SIG-M5 (cell line): ENCODE measurements at places on chromosomes 2 and 18.
A peak's percentile ranks its signal among the peaks of the same experiment; 100 is the strongest.

- no peak for DNase-seq
These were observed 57.2 kb downstream of the LIPG start for GRCh38 chr18:49618742-49619681.

DNA sequence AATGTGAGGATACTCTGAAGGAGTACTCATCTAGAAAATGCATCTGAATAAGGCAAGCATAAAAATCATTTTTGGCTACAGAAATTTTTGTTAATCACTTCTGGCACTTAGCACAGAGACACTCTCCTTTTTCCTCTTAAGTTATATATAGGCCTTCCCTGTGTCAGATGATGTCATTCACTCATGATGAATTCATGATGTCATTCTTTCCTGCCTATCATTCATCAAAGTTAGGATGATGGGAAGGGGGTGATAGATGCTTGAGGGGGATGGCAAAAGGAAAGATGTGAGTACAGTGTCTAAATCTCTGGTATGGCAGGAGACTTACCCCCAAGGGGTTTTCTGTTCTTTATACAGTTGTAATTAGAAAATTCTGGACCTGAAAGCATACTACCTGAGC is 42.0 kb downstream of the MAP3K20 start:
- no peak for DNase-seq

DNA sequence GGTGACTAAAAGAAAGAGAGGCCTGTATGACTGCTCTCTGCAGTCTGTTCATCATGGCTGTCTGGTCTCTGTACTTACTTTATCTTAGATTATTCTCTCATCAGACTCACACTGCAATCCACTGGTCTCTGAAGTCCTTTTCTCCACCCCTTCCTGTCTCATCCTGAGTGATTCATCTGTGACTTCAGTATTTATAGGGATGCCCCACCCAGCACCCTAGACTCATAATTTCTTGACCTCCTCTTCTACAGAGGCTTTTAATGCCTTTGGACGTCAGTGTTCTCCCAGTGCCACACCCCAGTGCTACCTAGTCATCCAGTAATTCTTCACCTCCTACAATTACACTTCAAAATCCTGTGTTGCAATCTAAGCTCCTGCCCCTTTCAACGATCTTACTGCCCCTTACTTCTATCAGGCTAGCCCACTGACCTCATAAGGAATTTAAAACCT is 14.9 kb upstream of the ITPRID2 start:
- DNase-seq = no peak

GRCh38 chr2:65204461-65205210 is 23.0 kb upstream of the ACTR2 start:
- DNase-seq = no peak

DNA sequence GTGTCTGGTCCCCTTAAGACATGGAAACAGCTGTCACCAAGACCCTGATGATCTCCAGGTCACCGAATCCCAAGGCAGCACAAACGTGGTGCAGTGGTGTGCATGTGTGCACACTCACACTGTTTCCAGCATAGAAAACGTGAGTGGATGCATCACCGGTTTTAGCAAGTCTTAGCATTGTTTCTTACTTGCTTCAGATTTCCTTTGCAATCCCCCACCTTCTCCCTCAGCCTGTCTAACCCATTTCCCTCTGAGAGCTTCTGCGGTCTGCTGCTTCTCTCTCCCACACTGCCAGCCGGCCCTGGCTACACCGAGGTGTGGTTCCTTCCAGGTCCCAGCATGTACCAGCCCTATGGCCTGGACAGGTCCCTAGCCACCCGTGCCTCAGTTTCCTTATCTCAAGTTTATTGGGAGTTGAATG is 343.4 kb upstream of the HS6ST1 start:
- no peak for DNase-seq

GRCh38 chr2:29050591-29050990 is 23.7 kb downstream of the PCARE start:
- no peak for DNase-seq

- DNase-seq = no peak
These were observed 176.6 kb upstream of the KLHL29 start for GRCh38 chr2:23208339-23208738.

GRCh38 chr2:157246765-157247407 is 10.6 kb upstream of the GALNT5 start:
- no peak for DNase-seq

GRCh38 chr2:216685327-216685875 is 9.9 kb downstream of the IGFBP5 start:
- DNase-seq = no peak

DNA sequence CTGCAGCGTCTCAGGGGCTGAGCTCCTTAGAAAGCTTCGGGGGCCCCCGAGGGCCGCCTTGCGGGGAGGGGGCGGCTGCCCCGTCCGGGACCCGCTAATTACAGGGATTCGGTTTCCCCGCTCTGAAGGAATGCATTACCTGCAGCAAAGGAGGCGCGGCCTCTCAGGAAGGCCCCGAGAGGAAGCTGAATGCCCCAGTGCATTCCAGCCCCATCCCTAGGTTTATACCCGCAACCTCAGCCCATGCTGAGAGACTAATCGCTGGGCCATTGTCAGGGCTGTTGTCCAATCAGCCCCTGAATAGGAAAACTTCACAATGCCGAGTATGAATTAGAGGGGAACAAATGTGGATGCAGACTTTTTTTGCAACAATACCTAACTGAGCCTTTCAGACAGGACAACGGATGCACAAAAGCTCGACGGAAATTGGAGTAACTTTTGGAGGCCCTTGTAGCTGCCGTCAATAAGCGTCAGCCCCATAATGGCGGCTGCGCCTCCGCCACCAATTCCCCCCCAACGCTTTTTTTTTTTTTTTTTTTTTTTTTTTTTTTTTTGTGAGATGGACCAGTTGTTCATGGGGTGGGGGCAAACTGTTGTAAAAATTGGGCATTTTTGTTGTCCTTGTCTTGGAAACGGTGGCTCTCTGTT is 138.6 kb upstream of the SIX3 start:
- DNase-seq = no peak

DNA sequence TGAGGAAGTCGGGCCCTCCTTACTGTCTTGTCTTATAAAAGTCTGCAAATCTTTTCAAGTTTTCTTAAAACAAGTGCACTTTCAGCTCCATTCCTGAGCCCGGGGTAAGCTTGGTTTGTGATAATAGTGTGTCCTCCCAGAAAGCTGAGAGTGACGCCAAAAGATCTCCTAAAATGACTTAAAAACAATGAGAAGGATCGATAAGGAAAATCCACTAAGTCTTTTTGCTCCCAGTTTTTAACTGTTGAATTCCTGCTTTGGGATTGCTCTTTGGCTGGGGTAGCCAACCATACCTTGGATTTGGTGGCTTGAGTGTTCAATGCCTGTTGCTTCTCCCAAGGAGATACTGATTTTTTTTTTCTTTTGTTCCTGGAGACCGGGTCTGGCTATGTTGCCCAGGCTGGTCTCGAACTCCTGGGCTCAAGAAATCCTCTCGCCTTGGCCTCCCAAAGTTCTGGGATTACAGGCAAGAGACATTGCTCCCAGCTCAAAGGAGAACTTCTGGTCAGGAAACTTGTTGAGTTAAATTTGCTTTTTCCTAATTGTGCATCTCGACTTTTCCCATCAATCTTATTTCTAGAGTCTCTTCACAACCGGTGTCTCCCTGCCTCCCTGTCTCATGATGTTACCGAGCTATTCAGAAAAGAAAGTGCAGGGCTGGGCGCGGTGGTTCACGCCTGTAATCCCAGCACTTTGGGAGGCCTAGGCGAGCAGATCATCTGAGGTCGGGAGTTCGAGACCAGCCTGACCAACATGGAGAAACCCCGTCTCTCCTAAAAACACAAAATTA is 3.0 kb downstream of the TGIF1 start:
- DNase-seq = no peak

GRCh38 chr2:235043762-235044500 is 92.1 kb downstream of the SH3BP4 start:
- DNase-seq = no peak

DNA sequence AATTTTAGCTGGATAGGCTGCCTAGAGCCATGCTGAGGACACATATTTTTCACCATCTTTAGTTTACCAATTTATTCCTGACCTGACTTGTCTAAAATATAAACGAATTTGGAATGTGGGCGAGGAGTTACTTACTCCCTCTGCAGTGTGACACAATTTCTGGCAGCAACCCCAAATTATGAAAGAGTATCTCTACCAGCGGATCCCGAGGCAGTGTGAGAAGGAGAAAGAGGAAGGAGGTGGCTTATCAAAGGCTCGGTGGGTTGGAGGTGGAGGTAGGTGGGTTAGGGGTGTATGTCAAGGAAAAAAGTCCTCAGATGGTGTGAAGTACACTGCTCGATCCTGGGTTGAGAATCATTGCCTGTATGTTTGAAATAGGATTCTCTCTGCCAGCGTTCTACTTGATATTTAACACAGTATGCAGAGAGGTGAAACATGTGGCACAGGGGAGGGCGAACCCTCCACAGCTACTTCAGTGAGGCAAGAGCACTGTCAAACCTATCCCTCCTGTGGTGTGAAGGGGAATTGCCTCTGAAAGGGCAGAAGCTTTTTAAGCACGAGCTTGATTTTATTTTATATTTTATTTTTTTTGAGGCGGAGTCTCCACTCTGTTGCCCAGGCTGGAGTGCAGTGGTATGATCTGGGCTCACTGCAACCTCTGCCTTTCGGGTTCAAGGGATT is 76.0 kb downstream of the RFTN2 start:
- DNase-seq = peak; percentile 53

GRCh38 chr2:200679127-200679526 is 93.3 kb downstream of the AOX1 start:
- DNase-seq = no peak

DNA sequence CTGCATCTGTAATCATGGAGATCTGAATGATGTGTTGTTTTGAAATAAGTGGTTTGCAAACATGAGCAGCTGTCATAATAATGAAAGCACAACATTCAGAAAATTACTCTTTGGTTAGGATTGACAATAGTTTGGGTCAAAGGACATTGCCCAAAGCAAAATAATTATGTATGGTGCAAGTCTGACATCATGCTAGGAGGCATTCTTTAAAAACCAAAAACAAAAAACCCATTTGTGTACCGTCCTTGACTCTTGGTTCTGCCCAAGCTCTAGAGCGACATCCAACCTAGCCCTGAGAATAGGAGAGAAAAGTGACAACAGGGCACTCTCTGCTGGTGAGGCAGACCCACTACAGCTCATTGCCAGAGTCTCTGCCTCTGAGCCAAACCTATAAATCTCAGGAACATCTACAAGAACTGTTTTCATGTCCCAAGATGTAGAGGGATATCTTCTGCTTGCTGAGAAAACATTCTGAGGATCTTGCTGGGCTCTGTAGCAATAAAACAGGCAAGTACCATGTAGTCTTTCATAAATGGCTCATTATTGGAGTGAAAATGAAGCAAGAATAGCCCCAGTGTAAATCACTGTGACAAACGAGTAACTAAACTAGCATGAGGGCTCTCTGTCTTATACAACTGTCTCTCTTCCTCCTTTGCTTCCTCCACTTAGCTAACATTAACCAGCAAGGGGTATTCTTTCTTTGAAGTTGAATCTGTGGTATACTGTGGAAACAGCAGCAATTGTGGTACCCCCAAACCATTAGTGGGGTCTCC is 266.8 kb upstream of the CXCR4 start:
- DNase-seq = peak; percentile 58
